ENCODE measurements at places on chromosomes 7 and 10.
A peak's percentile ranks its signal among the peaks of the same experiment; 100 is the strongest.

- ATAC-seq: no peak
Measured at GRCh38 chr7:47367369-47367768, 214.5 kb downstream of the TNS3 start.

GRCh38 chr10:4850397-4850796 lies 24.4 kb downstream of the AKR1E2 start:
- ATAC-seq: no peak

DNA sequence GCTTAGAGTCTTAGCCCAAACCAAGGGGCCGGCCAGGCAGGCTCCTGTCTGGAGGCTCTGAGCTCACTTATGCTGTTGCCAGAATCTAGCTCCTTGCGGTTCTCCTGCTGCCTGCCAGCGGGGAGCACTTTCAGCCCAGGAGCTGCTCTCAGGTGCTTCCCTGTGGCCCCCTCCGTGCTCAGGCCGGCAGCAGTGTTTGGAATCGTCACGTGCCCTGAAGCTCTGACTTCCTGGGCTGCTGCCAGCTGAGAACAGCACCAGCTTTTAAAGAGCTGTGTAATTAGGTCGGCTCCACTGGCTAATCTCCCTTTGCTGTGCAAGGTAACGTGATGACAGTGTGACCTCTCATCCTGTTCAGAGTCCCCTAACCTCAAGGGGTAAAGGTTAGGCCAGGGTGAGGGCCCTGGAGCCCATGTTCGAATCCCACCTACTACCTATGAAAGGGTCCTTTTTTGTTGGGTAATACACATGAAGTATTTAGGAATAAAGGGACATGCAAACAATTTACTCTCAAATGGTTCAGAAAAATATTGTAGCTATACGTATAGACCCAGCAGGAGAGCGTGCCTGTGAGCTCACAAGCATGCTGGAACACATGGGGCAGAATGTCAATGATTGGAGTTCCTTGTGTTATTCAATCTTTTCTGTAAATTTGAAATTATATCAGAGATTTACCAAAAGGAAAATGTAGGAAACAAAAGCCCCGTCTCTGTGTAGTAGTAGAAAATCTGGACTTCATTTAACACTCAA lies 16.6 kb downstream of the ZNF862 start:
- peak; percentile 66 for ATAC-seq

GRCh38 chr7:70923181-70923845 lies 208.6 kb upstream of the GALNT17 start:
- no peak for ATAC-seq

DNA sequence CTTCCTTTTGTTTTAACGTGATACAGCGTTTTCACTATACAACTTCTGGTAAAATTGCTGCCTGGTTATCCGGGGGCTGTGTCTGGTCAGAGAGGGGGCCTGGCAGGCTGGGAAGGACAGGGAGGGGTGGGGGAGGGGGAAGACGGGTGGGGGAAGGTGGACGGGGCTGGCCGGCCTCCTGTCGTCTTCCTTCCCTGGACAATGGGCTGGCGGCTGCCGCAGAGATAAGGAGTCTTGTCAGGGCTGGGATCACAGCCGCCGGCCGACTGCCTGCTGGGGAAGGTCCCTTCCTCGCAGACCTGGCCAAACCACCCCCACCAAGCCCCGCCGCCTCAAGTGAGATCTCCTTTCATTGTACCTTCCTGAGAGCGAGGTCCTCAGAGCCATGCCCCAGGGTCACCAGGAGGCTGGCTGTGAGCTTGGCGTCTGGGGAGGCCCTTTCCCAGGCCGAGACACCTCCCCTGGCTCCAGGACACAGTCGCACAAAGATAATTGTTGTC lies 151.2 kb upstream of the TNRC18 start:
- ATAC-seq: no peak

DNA sequence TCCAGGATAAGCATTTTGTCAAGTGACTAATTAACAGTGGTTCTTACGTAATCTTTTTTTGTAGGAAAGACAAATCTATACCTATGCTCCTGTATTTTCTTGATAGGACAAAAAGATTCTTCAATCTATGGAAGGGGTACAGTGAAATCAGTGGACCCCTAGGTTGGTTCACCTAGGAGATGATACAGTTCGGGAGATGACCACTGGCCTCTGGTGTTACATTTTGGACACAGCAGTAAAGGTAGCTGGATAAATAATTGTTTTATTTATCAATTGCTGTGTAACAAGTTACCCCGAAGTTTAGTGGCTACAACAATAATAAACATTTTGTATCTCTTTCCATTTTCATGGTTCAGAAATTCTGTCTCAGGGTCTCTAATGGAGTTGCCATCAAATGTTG lies 288.2 kb upstream of the MAGI2 start:
- ATAC-seq: no peak

DNA sequence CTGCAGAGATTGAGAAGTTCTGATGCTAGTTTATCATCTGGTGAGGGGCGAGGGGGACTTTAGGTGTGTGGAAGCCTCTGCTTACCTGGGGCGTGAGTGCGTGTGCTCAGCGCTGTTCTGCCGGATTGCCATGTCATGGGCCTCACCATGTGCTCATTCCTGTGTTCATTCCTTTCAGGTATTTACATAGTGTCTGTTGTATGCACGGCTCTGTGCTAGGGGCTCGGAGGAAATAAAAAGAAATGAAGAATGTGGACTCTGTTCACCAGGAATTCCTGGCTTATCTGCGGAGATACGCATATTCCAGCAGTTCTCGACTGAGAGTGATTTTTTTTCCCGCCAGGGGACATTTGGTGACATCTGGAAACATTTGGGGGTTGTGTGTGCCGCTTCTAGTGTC lies 152.0 kb downstream of the CAMK1D start:
- no peak for ATAC-seq

DNA sequence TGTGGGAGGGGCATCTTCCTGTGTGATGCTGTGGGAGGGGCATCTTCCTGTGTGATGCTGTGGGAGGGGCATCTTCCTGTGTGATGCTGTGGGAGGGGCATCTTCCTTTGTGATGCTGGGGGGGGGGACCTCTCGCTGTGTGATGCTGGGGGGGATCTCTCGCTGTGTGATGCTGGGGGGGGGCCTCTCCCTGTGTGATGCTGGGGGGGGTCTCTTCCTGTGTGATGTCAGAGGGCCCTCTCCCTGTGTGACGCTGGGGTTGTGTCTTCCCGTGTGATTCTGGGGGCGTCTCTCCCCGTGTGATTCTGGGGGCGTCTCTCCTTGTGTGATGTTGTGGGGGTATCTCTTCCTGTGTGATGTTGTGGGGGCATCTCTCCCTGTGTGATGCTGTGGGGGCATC lies 27.9 kb upstream of the DPYSL4 start:
- ATAC-seq: no peak

DNA sequence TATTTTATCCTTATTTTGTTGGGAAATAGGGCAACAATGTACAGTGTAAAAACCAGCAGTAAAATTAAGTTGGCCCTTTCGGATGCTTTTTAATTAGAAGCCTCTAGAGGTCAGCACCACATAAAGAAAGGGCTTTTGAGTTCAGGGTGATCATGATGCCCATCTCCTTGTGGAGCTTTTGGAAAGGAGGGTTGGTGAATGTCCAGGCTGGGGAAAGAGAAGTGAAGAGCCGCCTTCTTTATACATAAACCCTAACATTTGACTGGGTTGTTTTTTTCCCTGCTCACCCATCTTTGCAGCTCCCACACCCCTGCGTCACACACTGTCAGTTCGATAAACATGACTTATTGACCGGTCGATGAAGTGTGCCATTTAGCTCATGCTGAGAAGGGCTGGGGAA lies 29.8 kb downstream of the MTURN start:
- no peak for ATAC-seq

GRCh38 chr10:48818861-48819520 lies 120.6 kb downstream of the LRRC18 start:
- no peak for ATAC-seq

GRCh38 chr10:127907411-127908105 lies 655 bp downstream of the PTPRE start:
- no peak for ATAC-seq

DNA sequence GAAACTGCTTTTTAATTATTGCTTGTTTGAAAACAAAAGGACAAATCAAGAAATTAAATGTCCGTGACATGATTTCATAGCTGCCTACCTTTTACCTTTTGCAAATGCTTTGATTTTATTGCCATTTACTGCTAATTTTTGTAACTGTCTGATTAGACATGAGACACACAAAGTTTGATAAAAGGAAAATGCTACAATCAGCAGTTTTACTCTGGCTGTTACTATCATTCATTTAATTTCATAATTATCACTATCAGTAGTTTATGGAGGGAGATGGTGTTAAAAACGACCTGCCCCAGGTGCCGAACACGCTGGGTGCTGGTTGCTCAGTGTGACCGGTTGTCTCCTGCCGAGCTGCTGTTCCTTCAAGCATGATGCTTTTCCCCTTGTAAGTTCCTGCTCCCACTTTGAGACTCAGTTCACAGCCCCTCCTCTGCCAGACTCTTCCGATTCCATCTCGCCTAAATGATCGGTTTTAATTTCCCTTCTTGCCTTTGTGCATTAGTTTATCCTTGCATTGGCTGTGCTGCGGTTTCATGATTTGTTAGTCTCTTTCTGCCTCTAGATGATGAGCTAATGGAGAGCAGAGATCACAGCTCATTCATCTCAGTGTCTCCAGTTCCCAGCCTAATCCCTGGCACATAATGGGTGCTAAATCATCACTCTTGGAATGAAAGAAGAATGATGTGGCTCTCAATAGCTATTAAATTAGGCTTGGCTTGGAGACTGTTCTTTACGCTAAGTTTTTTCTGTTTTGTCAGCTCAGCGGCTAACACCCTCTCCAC lies 110.6 kb downstream of the PFKFB3 start:
- ATAC-seq: no peak
